ENCODE measurements at places on chromosomes 4 and X. TPM values are rescaled to one million over a fixed set of nuclear protein-coding genes. Genes with fewer than 3 reads are reported as not detected.

DNA sequence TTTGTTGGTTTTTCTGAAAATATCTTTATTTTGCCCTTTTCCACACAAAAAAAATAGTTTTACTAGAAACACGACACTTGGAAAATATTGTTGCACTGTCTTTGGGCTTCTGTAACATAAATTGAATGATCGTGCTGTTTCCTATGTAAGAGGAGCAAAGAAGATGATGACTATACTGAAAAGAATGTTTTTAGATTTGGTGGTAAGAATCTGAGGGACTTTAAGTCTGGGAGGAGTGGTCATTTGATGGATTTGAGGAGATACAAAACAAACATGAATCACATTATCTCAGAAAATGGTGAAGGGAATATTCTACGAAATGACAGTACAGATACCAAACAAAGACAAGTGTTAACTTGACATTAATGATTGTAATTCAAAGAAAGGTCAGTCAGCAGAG lies 328.8 kb downstream of the ADAM29 start:
- DNase-seq: no peak

Gene UCP1
- total RNA-seq: not detected

GRCh38 chr4:137966504-137966903 lies 275.6 kb downstream of the SLC7A11 start:
- DNase-seq: no peak

Gene HTN3
- not detected for total RNA-seq

DNA sequence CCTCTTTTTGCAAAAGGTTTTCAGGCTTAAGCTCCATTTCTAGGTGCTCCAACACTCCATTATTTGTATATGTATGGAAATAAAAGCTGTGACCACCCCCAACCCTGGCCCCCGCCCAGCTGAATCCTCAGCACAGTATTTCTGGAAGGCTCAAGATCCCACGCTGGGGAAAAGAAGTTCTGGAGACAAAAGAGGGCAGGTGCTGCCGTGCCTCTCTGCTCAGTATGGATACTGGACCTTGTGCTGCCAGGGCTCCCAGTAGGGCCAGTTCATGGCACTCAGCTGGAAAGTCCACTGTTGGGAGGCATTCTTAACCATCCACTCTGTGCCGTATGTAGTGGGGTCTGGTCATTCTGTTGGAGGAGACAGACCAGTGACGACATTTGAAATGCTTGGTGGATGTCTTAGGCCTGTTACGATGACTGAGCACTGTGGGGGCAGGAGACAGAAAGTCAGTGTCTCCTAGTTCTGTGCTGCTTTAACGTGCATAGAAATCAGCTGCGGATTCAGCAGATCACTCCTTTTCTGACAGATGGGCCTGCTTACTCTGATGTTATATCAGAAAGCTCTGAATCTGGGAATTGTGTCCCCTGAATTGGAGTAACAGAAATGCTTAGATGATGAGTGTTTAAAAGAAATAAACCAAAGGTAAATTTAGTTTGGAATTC lies 48.4 kb upstream of the MSANTD1 start:
- no peak for DNase-seq

Measured in Panc1 (cell line).